Sigmoid colon (tissue), 7 donors: ENCODE measurements at places on chromosomes 6 and 20. TPM values are rescaled to one million over a fixed set of nuclear protein-coding genes. Genes with fewer than 3 reads are reported as not detected.

DNA sequence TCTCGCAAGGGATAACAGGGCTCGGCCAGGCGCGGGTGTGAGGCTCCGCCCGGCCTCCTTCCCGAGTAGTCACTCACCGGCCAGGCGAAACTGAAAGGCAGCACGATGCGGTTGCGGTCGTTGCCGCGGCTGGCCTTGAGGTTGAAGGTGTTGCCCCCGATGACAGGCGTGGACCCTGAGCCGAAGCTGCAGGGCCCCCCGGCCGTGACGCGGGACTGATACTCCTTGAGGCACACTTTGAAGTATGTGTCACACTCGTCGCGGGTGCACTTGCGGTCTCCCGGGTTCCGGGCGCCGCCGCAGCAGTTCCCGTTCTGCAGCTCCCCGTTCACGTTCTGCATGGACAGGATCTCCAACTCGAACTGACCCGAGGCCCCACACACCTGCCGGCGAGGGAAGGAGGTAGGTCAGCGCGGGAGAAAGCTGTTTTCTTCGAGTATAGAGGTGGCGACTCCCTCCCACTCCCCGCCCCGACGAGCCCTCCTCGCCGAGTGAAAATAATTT is 1.1 kb downstream of the JAG1 start:
- DNase-seq: peak; percentile 86
- H3K27ac ChIP-seq: peak overlapping the region; percentile 96
- no peaks in the 10 kb centered on the region for H3K27me3 ChIP-seq
- H3K4me1 ChIP-seq: peaks cover 45% of the 10 kb centered on the region

The PRKN gene
- 10.7 TPM for total RNA-seq

DNA sequence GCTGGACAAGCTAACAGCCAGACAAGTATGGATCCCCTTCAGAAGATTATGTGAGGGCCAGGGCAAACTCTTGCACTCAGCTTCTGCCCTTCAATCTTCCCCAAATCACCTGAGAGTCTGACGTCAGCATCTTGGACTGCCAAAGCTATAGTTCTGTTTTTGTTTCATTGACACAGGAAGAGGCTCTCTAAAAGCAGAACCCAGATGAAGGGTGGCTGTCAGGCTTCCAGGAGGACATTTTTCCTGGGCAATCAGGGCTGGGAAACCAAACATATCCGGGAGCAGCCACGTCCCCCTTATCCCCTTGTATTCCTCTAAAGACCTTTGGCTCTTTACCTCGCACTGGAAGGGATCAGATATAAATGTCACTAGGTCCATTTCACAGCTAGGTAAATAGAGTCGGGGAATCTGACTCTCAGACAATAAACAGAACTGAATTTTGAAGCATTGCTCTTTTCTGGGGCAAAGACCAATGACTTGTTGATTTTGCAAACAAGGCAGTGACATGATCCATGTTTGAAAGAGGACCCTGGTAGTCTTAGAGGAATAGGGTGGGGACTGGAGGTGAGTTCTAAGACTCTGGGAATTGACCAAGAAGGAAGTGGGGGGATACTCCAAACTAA is 13.3 kb downstream of the MAFB start:
- H3K4me1 ChIP-seq: no peaks in the 10 kb centered on the region
- H3K4me3 ChIP-seq: no peak overlapping the region
- DNase-seq: no peak
- no peaks in the 10 kb centered on the region for H3K27me3 ChIP-seq

DNA sequence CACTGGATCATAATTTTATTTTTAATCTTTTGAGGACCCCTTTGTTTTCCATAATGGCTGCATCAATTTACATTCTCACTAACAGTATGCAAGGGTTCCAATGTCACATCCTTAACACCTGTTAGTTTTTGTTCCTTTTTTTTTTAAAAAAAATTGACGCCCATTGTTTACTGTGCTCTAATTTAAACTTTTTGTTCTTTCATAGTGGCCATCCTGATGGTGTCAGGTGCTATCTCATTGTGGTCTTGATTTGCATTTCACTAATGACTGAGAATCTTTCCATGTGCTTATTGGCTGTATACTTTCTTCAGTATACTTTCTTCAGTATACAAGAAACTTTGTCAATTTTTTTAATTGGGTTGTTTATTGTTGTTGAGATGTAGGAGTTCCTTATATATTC is 347.0 kb downstream of the RNGTT start:
- no peak for DNase-seq
- H3K4me1 ChIP-seq: peaks cover 16% of the 10 kb centered on the region
- no peaks in the 10 kb centered on the region for H3K27me3 ChIP-seq
- no peaks in the 10 kb centered on the region for H3K36me3 ChIP-seq
- H3K27ac ChIP-seq: no peak overlapping the region
- no peak overlapping the region for H3K4me3 ChIP-seq

The MYLK2 gene
- total RNA-seq: not detected

The BHLHE23 gene
- not detected for total RNA-seq

The CST2 gene
- total RNA-seq: not detected

The C4B gene
- total RNA-seq: 291 TPM

GRCh38 chr6:126721581-126722160 is 381.8 kb downstream of the CENPW start:
- no peaks in the 10 kb centered on the region for H3K27me3 ChIP-seq
- H3K36me3 ChIP-seq: no peaks in the 10 kb centered on the region
- H3K4me3 ChIP-seq: no peak overlapping the region
- H3K27ac ChIP-seq: no peak overlapping the region

The PPP1R14C gene
- 0.55 TPM for total RNA-seq

GRCh38 chr6:21531393-21531792 is 62.2 kb upstream of the SOX4 start:
- H3K27me3 ChIP-seq: no peaks in the 10 kb centered on the region
- no peaks in the 10 kb centered on the region for H3K4me1 ChIP-seq
- H3K36me3 ChIP-seq: no peaks in the 10 kb centered on the region
- DNase-seq: no peak

The LHFPL5 gene
- total RNA-seq: not detected

- H3K4me3 ChIP-seq: no peak overlapping the region
- H3K27me3 ChIP-seq: no peaks in the 10 kb centered on the region
- H3K36me3 ChIP-seq: no peaks in the 10 kb centered on the region
- no peak for DNase-seq
- H3K4me1 ChIP-seq: no peaks in the 10 kb centered on the region
Observed at GRCh38 chr6:136411025-136411325, 121.3 kb upstream of the BCLAF1 start.

- peaks cover 9% of the 10 kb centered on the region for H3K4me1 ChIP-seq
- no peaks in the 10 kb centered on the region for H3K36me3 ChIP-seq
- H3K4me3 ChIP-seq: no peak overlapping the region
- DNase-seq: peak; percentile 38
- no peak overlapping the region for H3K27ac ChIP-seq
Observed at GRCh38 chr20:62742979-62743776, 34.5 kb downstream of the NTSR1 start.

DNA sequence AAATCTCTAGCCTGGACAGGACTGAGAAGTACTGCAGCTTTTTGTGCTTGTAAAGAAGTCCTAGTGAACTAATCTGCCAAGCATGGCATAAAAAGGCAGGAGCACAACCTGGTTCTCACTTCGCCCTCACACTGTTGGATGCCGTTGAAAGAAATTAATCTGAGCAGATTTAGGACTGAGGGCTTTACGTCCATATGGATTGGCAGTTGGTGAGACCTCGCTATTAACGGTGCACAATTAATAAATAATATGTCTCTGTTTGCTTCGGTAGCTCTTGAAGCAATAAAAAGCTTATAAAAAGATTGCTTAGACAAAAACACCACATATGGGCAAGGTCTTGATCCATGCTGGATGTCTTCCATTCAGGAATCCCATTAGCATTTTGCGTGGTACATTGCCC is 185.6 kb upstream of the EPHA7 start:
- no peaks in the 10 kb centered on the region for H3K36me3 ChIP-seq
- H3K27ac ChIP-seq: no peak overlapping the region
- H3K27me3 ChIP-seq: no peaks in the 10 kb centered on the region
- no peak overlapping the region for H3K4me3 ChIP-seq

- no peak overlapping the region for H3K4me3 ChIP-seq
- no peaks in the 10 kb centered on the region for H3K27me3 ChIP-seq
- no peaks in the 10 kb centered on the region for H3K4me1 ChIP-seq
- H3K36me3 ChIP-seq: peaks cover 5% of the 10 kb centered on the region
Observed at GRCh38 chr20:37777012-37777950, 83.5 kb downstream of the CTNNBL1 start.

DNA sequence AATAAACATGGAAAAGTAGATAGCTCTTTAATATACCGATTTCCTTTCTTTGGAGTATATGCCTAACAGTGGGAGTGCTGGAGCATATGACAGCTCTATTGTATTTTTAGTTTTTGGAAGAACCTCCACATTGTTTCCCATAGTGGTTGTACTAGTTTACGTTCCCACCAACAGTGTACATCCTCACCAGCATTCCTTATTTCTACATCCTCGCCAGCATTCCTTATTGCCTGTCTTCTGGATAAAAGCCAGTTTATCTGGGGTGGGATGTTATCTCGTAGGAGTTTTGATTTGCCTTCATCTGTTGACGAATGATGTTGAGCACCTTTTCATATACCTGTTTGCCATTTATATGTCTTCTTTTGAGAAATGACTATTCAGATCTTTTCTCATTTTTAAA is 2.6 kb downstream of the MICA start:
- H3K4me3 ChIP-seq: no peak overlapping the region
- H3K27ac ChIP-seq: no peak overlapping the region
- DNase-seq: no peak

DNA sequence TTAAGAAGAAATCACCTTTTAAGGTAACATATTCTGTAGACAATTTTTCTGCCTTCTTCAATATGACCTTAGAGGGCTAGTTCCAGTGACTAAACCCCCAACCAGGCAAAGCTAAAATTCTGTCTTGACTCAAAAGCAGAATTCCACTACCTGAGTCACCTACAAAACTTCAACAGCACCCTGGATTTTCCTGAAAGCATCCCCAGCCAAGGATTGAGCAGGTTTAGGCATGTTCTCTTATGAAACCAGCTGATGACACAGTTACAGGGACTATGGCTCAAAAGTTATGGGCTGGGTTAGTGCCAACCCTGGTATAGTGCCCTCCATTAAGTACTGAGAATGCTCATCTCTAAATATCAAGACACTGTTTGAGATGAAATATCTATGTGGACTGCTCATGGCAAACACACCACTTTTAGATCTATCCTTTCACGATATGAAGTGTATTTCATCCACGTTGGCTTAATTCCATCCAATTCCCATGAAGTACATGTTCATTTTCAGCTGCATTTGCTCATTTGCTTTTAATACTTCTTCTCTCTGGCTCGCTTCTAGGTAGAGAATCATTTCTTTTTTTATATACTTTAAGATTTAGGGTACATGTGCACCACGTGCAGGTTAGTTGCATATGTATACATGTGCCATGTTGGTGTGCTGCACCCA is 53.6 kb upstream of the TNFAIP3 start:
- DNase-seq: no peak
- H3K36me3 ChIP-seq: no peaks in the 10 kb centered on the region
- H3K27ac ChIP-seq: no peak overlapping the region
- no peaks in the 10 kb centered on the region for H3K27me3 ChIP-seq
- no peaks in the 10 kb centered on the region for H3K4me1 ChIP-seq

The ABHD16B gene
- total RNA-seq: not detected

GRCh38 chr6:73363537-73363875 is 1.0 kb downstream of the KHDC3L start:
- H3K4me3 ChIP-seq: no peak overlapping the region
- DNase-seq: no peak
- no peak overlapping the region for H3K27ac ChIP-seq
- H3K27me3 ChIP-seq: no peaks in the 10 kb centered on the region
- H3K4me1 ChIP-seq: no peaks in the 10 kb centered on the region
- H3K36me3 ChIP-seq: no peaks in the 10 kb centered on the region

DNA sequence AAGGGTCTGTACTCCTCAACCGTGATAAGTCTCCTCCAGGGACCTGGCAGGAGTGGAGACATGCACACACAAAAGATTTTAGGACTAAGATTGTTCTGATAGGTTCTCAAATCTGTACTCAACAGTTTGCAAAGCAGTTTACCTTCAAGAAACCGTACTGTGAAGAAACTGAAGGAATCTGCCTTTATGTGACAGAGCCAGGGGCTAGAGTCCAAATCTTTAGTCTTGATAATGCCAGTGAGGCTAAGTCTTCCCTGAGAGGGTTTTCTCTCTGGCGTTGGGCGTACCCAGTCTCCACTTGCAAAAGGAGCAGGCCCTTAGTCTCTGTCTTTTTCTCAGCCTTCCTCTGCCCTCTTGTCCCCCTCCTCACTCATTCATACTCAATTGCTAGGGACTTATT is 47.5 kb downstream of the RALY start:
- H3K27me3 ChIP-seq: no peaks in the 10 kb centered on the region
- no peak overlapping the region for H3K27ac ChIP-seq
- DNase-seq: no peak
- H3K36me3 ChIP-seq: no peaks in the 10 kb centered on the region
- no peak overlapping the region for H3K4me3 ChIP-seq

DNA sequence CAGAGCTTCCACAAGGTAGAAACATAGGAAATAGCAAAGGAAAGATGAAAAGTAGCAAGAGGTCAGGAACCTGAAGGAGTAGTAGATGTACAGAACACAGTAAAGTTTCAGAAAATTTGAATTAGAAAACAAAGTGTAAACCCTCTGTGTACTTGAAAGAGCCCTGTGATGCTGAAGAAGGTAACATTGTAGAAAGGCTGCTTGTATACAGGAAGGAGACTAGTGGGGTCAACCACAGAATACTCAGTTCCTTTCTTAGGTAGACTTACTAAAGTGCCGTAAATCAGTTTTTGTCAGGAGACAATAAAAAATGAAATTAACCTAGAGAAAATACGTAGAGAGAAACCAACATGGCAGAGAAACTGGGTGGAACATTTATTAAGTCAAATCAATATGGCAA is 149.7 kb downstream of the AIG1 start:
- H3K36me3 ChIP-seq: no peaks in the 10 kb centered on the region
- H3K27ac ChIP-seq: no peak overlapping the region
- no peak for DNase-seq
- no peak overlapping the region for H3K4me3 ChIP-seq
- H3K4me1 ChIP-seq: peaks cover 13% of the 10 kb centered on the region
- H3K27me3 ChIP-seq: no peaks in the 10 kb centered on the region

The CST4 gene
- total RNA-seq: not detected

The COL9A1 gene
- 0.28 TPM for total RNA-seq

The WFDC12 gene
- not detected for total RNA-seq

The CDC25B gene
- 21.8 TPM for total RNA-seq

DNA sequence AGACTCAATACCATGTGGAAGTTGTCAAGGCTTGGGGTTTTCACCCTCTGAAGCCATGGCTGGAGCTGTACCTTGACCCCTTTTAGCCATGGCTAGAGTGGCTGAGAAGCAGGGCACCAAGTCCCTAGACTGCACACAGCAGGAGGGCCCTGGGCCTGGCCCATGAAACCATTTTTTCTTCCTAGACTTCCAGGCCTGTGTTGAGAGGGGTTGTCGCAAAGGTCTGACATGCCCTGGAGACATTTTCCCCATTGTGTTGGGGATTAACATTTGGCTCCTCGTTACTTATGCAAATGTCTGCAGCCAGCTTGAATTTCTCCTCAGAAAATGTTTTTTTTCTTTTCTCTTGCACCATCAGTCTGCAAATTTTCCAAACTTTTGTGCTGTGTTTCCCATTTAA is 196.4 kb downstream of the SLC16A10 start:
- no peak for DNase-seq
- H3K4me1 ChIP-seq: no peaks in the 10 kb centered on the region
- H3K27me3 ChIP-seq: no peaks in the 10 kb centered on the region
- H3K27ac ChIP-seq: no peak overlapping the region
- H3K36me3 ChIP-seq: peaks cover 4% of the 10 kb centered on the region
- no peak overlapping the region for H3K4me3 ChIP-seq
